ENCODE measurements at places on chromosomes 2 and 18.

- no peak for DNase-seq
Measured at GRCh38 chr2:224951723-224952481, 90.4 kb downstream of the DOCK10 start.

DNA sequence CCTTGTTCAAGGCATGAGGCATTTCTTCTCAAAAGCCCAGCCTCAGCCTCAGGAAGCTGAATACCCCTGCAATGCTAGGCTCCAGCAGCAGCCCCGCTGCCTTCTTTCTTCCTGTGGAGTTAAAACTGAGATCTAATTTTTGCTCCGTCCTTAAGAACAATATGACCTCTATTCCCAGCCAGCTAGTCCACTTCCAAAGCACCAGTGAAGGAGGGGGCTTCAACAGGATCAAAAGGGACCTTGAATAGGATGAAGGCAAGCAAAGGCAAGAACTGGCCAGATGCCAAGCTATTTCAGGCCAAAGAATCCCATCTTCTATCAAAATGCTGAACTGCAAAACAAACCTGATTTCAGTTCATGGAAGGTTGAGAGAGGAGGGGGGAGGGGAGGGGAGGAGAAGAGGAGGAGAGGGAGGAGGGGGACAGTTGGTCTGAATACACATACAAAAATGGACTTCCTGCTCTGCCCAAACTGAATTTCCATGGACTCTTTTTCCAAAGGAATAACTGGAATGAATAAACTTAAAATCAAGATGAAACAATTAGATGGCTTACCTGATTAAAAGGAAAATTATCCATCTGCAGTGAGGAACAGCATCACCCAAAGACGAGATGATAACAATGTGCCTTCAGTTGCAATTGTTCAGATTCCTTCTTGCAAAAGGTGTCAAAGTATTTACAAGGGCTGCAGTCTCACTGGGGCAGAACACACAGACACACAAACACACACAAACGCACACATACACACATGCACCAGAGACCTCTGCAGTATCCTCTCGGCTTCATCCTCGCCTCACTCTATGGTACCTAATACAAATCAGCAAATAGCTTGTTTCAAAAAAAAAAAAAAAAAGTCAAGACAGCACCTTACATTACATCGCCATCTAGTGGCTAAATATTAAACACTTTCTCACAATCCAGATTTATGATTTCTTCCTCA is at the start of gene SCN1A:
Gene SCN1A, minus strand, starts transcription at position 804 of the 939 bp plus-strand sequence. CDS start 54,399 bp downstream, outside the sequence.
- no peak for DNase-seq

- DNase-seq = no peak
Measured at GRCh38 chr2:50840341-50841124, 191.4 kb downstream of the NRXN1 start.

GRCh38 chr2:1638281-1638860 is 105.9 kb downstream of the PXDN start:
- no peak for DNase-seq

- DNase-seq = no peak
Measured at GRCh38 chr2:24115057-24115456, 8.1 kb downstream of the PFN4 start.

DNA sequence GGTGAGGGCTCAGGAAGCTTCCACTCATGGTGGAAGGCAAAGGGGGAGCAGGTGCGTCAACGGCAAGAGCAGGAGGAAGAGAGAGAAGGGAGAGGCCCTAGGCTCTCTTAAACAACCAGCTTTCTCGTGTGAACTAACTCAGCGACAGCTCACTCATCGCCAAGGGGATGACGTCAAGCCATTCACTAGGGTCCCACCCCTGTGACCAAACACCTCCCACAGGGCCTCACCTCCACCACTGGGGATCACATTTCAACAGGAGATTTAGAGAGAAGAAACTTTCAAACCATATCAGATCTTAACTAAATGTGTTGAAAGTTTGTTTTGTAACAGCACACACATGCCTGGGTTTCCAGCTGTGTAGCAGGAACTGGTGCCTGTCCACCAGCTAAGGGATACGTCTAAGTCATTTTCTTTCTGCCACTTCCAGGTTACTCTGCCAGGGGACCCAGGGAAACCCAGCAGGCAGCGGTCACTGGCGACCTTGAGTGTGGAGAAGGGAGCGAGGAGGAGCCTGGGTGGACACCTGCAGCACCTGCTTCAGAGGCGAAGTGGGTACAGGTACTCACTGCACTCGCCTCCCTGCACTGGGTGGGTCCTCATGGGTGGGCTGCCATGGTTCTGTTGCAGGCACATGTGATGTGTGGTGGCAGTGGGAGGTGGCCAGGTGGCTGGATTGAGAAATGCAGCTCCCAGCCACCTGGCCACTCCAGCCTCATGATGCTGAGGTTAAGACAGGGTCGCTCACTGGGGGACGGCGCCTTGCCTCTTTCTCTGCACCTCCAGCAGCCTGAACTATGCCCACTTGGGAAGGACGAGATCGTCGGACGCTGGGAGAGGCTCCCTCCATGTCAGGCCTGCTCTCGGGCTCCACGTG is 8.4 kb upstream of the GPC1 start:
- no peak for DNase-seq

GRCh38 chr2:238239543-238239862 is 335 bp downstream of the HES6 start:
- DNase-seq = no peak

DNA sequence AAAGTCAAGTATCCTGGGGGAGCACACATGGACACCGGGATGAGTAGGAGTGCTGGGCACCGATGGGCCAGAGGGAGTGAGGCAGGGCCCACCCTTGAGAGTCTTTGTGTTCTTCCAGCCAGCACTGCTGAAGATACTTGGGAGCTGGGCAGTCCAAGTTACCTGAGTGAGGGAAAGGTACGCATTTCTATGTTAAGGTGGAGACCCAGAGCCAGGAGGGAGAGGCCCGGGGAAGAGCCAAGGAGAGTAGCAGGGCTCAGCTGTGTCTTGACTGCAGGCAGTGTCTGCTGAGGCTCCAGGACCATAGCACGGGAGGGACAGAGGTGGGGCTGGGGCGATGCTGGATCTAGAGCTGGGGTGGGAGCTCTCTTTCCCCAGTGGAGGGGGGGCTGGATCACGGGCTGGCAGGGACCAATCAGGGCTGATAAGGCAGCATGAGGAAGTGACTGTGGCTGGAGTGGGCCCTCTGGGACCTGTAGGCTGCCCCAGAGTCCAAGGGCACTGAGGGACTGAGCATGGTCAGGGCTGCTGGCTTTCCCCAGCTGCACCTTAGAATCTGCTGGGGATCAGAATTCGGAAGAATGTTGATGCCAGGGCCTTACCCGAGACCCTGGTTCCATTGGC is 289.2 kb downstream of the PHLPP1 start:
- no peak for DNase-seq

DNA sequence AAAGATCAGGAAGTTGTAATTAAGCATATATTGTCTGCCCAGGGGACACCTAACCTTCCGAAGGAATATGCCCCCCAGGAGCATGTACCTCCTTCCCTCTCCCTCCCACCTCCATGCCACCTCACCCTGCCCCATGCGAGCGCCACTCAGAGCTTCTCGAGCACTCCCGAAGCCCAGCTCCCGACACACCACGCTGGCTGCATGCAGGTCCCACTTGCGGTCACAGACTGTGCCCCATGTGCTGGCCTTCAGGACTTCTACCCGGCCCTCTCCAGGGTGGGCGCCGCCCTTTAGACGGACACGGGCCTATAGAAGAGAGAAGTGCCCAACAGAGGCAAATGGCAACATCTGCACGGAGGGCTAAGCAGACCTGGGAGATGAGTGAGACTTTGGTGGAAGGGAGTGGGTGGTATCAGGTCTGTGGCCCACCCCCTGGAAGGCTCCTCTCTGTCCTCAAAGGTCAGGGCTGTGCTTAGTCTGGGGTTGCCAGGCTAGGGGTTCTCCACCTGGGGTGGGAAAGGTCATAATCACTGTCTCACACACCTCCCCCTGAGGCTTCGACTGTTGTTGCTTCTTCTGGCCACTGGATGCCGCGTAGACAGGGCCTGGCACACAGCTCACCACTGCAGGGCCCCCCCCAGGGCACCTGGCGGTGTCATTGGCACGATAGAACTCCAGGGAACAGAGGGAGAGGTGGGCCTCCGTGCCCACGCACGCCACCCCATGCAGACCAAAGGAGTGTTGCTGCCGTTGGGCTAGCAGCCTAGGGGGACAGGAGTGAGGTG is 6.6 kb downstream of the HTRA2 start:
- DNase-seq = no peak

GRCh38 chr18:56353663-56354260 is 284.6 kb downstream of the TXNL1 start:
- no peak for DNase-seq

GRCh38 chr2:223300326-223300725 is 248.3 kb downstream of the KCNE4 start:
- DNase-seq = no peak

DNA sequence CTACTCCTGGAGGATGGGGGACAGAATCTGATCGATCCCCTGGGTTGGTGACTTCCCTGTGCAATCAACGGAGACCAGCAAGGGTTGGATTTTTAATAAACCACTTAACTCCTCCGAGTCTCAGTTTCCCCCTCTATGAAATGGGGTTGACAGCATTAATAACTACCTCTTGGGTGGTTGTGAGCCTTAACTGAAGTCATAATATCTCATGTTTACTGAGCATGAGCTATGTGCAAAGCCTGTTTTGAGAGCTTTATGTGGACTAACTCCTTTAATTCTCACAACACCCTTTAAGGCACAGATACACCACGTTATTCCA is 844 bp downstream of the PROC start:
- DNase-seq = no peak

DNA sequence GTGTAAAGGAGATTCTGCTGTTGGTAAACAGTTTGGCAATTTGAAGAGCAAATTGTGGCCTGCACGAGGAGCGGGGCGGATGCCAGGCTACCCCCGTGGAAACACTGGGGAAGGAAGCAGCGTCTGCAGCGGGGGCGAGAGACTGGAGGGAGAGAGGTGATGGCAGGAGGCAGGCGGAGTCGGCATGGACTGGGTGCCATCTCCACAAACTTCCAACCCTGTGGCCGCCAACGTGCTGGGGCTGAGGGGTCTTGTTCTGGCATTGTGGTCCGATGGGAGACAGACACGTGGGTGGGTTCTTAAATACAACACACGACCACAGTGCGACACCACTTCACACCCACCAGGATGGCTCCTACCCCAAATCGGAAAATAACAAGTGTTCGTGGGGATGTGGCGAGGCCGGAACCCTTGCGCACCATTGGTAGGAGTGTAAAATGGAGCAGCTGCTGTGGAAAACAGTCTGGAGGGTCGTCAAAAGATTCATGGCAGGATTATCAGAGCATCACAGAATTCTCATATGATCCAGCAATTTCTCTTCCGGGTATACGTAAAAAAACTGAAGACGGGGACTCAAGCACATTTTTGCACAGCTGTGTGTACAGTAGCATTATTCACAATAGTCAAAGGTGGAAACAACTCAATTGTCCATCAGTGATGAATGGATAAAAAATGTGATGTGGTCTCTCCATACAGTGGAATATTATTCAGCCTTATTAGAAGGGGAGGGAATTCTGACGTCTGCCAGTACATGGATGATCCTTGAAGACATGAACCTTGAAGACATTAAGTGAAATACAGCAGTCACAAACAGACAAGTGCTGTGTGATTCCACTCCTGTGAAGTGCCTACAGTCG is 82.4 kb upstream of the HPCAL1 start:
- no peak for DNase-seq

GRCh38 chr2:45669032-45669486 is 17.6 kb downstream of the PRKCE start:
- no peak for DNase-seq

- no peak for DNase-seq
Measured at GRCh38 chr2:191917430-191917881, 70.6 kb upstream of the CAVIN2 start.

GRCh38 chr2:223057569-223057968 is 5.6 kb downstream of the KCNE4 start:
- DNase-seq = no peak

DNA sequence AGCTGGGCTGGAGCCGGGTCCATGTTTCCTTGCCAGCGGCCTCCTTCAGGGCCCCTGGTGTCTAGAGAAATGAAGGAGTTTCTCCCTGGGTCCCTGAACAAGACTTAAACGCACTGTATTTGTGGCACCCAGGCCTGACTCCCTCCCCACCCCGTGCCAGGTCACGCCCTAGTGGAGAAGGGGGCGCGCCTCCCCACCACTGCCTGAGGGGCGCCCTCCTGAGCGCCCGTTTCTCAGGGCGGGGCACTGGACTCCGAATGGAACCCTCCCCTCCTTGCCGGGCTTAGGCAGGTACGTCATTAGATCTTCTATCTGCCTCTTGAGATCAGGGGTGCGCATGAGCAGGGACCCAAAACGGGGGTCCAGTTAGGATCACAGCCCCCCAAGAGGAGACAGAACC is 16.3 kb downstream of the ODC1 start:
- no peak for DNase-seq

DNA sequence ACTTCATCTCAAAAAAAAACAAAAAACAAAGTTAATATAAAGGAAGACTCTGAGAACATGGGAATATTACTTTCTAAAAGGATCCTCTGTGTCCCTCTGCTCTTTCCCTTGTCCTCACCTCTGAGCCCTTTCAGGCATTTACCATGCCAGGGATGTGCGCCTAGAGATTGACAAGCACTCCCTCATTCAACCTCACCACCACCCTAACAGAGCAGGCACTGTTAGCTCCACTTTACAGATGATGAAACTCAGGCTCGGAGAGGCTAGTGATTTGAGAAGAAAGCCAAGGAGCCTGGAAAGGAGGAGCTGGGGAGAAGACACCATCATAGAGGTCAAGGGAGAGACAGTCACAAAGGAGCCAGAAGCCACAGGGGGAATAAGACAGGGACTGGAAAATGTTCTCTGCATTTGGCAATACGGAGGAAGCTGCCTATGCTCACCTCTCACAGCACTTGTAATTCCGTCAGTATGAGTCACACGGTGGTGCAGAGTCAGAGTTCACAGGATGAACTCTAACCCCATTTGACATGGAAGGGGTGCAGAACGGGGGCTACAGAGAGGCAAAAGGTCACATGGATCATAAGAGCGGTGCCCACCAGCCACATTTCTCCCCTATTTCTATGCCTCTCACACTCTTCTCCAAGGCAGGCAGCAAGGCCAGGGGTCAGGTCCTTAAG is 101.8 kb upstream of the NFU1 start:
- DNase-seq = no peak

DNA sequence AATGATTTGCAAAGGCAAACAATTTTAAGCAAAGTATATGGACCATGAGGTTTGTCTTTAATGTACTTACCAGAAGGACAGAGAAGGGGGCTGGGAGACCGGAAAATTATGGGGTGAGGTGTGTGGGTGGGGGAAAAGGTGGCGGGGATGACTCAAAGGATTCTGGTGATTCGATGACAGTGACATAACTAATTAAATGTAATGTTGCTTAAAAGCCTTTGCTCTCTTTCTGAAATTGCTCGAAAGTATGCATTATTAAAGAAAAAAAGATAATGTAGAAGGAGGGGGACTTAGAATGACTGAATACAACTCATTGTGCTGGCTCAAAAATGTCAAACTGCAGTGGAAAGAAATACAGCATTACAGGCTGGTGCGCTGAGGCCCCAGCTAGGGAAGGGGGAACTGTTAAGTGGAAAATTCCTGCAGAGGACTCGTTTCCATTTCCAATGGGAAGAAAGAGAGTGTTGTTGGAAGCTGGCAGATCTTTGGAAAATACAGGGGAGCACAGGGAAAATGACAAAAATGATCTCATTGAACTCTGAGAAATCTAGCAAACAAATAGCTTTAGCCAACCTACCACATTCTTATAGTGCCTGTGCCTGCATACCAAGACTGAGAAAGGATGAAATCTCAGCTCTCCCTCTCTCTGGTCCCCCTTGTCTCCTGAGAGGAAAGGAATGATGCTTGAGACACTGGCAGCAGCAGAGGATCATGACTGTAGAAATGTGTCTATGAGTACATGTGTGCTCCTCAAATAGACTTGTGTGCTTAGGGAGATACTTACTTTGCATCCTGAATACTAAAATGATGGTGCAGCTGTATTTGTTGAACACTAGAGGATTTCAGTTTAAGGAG is 632.4 kb downstream of the NYAP2 start:
- no peak for DNase-seq
